CD4-positive, CD25-positive, alpha-beta regulatory T cell (primary cell): ENCODE measurements at places on chromosomes 3 and 15. TPM values are rescaled to one million over a fixed set of nuclear protein-coding genes. Genes with fewer than 3 reads are reported as not detected.

- peak; percentile 46 for DNase-seq
Observed at GRCh38 chr15:41483115-41483514, 10.6 kb upstream of the ITPKA start.

DNA sequence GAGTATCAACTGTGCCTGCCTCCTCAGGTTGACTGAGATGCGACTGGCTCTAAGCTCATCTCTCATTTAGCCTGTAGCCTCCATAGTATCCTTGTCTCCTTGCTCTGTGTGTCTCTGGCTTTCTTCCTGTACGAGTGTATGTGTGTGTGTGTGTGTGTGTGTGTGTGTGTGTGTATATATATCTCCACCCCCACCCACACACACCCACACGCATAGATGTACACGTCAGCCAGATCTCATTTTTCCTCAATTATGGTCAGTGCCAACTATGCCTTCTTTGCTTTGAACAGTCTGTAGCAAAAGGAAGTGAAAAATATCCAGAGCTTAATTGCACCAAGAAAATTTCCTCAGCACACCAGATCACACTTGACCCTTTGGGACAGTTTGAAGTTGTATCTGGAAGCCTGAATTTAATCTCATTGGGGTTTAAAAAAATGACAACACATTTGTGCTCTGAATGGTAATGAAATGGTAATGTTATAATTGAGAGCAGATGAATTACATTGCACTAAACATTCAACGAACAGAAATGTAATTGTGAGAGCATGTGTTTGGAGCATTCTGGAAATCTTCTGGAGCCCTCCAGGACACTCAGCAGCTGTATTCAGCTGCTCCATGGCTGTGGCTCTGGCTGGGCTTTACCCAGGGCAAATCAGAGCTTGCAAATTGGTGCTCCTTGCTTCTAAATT, 63.6 kb downstream of the RYR3 start:
- no peak for DNase-seq

Gene VPS13C
- 150 TPM for total RNA-seq

Gene EPB42
- not detected for total RNA-seq

GRCh38 chr3:138348754-138349739, 668 bp downstream of the MRAS start:
- no peak for DNase-seq

DNA sequence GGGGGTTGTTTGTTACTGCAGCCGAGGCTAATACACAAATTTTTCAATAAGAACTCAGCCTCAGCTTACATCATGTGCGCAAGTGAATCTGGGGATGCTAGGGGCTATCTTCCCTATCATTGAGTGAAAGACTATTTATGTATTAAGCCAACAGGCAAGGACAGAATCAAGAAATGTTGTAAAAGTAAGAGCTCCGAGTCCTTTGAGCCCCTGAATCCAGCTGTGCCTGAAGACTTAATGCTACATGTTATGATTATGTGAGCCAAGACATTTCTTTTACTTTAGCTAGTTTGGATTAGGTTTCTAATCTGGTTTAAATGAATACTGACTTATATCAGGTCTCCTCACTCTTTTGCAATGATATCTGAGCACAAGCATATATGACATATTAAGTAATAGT, 782.9 kb upstream of the CFAP20DC start:
- DNase-seq = no peak

Gene CFAP100
- total RNA-seq = not detected

Gene GYG1
- total RNA-seq = 19.2 TPM

- DNase-seq = no peak
Observed at GRCh38 chr3:8595695-8596115, 48.9 kb downstream of the SSUH2 start.

- no peak for DNase-seq
Observed at GRCh38 chr3:116971531-116971930, 262.0 kb downstream of the TUSC7 start.

Gene SCG5
- total RNA-seq = 1.7 TPM

GRCh38 chr3:77041811-77042210, 1.9 kb downstream of the ROBO2 start:
- DNase-seq = no peak

- no peak for DNase-seq
Observed at GRCh38 chr3:108820586-108820985, 2.0 kb upstream of the TRAT1 start.

DNA sequence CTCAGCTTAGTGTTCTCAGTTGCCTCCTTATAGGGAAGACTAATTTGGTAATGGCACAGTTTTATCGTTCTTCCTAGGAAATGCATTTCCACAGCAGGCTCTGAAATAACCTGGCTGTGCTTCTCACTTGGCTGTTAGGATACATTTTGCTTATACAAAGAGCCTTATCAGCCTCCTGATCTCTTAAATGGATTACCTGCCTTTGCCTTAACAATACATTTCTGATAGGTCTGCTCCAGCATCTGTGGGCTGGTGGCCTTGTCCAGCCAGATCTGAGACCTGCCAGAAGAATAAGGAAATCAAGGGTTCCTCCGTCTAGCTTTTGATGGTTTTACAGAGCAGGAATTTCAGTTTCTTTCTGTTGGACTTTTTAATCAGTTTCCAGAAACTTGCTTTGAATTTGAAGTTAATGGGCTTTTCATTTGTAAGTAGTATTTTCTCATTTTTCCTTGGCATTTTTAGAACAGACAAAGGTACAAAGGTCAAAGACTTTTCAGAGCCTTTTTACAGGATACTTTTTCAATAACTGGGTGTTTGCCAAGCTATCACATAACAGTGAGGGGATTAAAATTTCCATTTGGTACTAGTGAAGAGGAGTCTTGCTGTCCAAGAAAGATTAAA, 116.3 kb downstream of the AKAP13 start:
- no peak for DNase-seq

- DNase-seq = no peak
Observed at GRCh38 chr15:95171564-95171963, 940.2 kb downstream of the MCTP2 start.

GRCh38 chr15:33448151-33448550, 137.4 kb downstream of the RYR3 start:
- DNase-seq = no peak

Gene SCAP
- total RNA-seq = 92.4 TPM

DNA sequence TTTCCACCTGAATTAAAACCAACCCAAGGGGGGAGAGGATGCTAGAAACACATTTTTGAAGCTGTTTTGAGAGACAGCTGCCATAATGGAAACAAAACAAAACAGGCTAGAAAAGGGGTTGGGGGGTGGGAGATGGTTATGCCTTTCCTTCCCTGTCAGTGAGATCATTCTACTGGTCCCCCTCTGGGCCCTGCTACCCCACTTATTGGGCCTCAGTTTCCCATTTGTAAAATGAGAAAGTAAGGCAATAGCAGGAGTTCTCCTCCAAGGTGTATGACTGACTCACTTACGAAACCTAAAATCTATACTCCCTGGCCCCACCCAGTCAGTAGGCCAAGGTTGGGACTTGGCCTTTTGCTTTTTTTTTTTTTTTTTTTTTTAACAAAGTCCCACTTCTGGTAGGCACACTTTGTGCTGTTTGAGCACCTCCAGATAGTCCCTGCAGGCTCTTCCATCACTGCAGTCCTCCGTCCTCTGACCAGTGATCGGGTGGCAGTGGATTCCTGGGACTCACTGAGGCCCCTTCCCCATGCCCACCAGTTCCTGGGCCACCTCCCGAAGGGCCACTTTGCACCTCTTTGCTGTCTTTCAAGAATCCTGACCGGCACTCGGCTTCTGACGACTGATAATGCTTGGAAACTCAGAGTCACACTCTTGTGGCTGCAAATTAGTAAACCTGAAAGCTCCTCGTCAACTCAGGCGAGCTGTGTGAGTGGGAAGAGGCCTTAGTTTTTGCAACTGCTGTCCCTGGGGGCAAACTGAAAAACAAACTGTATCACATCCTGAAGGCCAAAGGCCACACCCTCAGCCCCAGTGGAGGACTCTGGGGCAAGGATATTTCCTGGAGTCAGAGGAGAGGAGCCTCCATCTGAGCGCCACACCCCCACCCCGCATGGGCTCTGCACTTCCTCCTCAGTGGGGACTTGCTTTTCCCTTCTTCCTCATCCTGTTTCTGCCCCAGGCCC, 6.7 kb upstream of the PSTPIP1 start:
- DNase-seq = peak; percentile 74

- no peak for DNase-seq
Observed at GRCh38 chr3:184231671-184232070, 2.3 kb downstream of the VWA5B2 start.

Gene SST
- not detected for total RNA-seq

GRCh38 chr3:124992041-124992440, 57.5 kb upstream of the MUC13 start:
- DNase-seq = no peak

Gene SLC7A14
- not detected for total RNA-seq

Gene APOD
- not detected for total RNA-seq

DNA sequence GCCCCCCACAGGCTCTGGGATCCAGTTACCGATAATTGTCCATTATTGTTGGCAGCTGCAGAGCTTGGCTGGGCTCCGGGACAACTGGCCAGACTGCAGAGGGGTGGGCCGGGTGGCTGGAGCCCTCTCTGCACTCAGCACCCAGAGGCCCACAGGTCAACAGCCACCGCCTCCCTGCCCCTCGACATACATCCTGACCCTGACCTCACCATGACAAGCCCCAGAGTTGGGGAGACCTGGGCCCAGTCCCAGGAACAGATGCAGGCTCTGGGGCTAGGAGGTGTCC, 22.4 kb downstream of the PTH1R start:
- DNase-seq = no peak

Gene SMCO1
- not detected for total RNA-seq

GRCh38 chr3:46927718-46928073, 48.8 kb downstream of the CCDC12 start:
- no peak for DNase-seq

- DNase-seq = peak; percentile 28
Observed at GRCh38 chr3:161372321-161373260, 1.3 kb upstream of the SPTSSB start.

DNA sequence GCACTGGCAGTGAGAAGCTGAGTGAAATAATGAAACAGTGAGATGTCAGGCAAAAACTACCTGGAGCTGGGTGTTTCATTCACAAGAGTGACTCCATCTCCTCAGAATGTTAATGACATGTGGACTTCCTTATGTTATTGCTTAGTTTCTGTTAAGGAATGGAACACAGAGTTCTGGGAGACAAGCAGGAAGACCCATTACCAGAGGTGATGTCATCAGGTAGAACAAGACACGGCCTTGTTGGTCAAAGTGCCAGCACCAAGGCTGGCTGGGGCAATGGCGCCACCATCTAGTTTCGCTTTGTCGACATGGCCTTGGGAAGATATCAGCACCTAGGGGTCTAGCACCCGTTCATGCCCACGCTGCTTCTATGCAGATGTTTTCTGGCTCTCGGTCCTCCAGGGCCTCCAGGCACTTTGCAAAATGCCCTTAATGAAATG, 252.2 kb downstream of the FAM43A start:
- no peak for DNase-seq

Gene ADAMTS9
- 0.12 TPM for total RNA-seq

Gene FSIP1
- total RNA-seq = 0.25 TPM

Gene GUCA1C
- total RNA-seq = not detected

- no peak for DNase-seq
Observed at GRCh38 chr3:107432646-107433045, 55.4 kb downstream of the CCDC54 start.

Gene DENND6A
- total RNA-seq = 43.6 TPM

DNA sequence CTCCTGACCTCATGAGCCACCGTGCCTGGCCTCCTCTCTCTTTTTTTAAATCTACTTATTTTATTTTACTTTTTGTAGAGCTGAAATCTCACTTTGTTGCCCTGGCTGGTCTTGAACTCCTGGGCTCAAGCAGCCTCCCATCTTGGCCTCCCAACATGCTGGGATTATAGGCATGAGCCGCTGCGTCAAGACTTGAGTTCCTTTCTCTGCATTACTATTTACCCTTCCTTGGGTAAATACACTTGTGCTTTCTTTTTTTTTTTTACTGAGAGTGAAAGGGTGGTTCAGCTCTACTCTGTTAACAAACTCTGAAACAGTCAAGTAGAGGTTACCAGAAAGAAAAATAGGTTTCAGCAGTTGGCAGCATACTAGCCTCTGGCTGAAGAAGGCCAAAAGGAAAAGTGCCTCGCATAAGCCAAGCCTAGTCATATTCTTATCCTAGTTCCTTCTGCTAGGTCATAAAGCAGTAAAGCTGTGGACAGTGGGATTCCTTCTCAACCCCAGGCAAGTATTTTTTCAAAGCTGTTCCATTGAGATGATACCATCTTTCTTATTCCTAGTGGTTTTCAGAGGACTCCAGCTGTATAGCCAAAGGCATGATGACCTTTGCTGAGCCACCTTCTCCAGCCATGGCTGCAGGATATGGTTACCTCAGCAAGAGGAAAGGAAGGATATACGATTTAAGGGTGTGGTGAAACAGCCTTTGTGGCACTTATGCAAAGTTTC, 135.1 kb downstream of the RBPMS2 start:
- no peak for DNase-seq

- DNase-seq = no peak
Observed at GRCh38 chr15:32993285-32993684, 201.2 kb downstream of the FMN1 start.

Gene HYAL2
- 1.5 TPM for total RNA-seq

Gene ASTE1
- total RNA-seq = 21.0 TPM

GRCh38 chr3:52088445-52089367, 32.3 kb upstream of the DUSP7 start:
- DNase-seq = no peak

DNA sequence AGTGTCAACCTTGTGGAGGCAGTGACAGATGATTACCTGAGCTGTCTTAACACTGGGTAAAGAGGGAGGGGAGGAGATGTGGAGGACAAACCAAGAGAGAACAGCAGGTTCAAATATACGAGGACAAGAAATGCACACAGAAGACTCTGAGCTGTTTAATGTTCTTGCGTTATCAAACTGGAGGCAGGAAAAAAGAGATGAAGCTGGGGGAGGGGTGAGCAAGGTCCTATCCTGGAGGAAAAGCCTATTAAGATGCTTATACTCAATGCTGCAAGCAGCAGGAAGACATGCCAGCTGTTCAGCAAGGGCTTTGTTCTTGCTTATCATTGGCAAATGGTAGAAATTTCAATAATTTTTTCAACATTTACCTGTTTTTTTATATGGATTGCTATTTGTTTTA, 345.7 kb upstream of the TRIM42 start:
- no peak for DNase-seq

DNA sequence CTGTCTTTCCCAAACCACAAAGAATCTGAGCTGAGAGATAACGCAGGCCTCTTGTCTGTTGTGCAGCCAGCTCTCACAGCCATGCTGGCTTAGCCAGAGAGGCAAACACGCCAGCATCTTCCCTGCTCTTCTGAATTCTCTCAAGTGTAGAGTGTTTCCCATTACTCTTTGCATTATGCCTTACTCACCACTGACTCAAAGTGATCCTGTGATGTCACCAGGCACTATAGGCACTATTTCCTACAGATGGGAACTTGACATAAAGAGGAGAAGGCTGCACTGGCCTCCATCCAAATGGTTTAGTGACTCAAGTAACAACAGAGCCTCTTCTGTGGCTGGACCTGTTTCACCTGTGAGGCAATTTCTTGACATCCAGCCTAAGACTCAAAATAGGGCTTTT, 44.4 kb downstream of the PDZRN3 start:
- DNase-seq = no peak
